ENCODE measurements at places on chromosomes 16 and 17.
A peak's percentile ranks its signal among the peaks of the same experiment; 100 is the strongest.

DNA sequence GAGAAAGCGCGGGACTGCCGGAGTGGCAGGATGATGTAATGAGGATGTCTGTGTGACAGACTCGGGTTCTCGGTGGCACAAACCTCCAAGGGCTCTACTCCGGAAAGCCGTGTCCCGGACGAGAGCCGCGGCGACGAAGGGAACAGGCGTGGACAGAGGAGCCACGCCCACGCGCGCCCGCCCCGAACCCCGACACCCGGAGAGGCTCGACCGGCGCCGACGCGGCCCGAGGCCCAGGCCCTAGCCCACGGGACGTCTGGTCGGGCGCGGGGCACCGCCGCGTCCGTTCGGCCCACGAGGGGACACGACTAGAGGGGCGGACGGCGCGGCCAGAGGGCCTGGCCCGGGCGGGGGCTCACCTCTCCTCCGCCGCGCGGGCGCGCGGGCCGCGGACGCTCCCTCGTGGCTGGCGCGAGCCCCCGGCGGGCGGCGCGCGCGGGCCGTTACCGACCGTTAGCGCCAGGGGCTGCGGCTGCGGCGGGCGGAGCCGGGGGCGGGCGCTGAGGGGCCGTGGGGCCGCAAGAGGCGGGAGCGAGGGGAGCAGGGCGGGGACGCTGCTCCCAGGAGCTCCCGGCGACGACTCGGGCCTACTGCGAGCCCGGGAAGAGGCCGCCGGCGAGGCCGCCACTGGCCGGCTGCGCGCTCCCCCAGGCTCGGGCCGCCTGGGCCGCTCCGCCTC, 2.1 kb upstream of the IRX5 start:
- DNase-seq, result peak; percentile 87

DNA sequence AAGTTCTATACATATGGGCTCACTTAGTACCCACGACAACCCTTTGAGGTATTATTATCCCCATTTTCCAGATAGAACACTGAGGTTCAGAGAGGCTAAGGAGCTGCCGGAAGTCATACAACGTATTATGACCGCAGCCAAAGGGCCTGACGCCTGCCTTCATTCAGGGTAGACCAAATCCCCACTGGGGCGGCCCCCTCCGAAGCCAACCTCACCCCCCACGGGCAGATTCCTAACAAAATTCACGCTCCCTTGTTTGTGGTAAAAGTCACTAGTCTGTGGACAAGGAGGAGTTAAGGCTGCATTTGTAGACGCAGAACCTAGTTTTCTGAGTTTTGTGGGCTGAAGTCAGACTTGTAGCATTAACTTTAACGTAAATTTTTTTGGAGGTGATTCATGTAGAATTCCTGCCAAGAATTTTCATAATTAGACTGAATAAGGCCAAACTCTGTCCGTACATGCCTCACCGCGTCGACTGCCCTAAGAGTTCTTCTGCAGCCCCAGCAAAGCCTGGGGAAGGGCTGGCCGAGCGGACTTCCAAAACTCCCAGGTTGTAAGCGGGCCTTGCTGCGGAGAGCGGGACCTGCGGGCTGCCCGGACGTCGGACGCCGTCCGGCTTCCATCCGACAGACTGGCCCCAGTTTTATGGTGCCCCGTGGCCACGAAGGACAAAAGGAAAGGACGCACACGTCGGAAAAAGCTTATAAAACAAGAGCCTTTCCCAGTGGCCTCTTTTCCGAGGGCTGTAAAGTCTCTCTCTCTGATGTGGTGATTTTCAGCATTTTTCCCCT, 75.7 kb downstream of the NXN start:
- no peak for DNase-seq

DNA sequence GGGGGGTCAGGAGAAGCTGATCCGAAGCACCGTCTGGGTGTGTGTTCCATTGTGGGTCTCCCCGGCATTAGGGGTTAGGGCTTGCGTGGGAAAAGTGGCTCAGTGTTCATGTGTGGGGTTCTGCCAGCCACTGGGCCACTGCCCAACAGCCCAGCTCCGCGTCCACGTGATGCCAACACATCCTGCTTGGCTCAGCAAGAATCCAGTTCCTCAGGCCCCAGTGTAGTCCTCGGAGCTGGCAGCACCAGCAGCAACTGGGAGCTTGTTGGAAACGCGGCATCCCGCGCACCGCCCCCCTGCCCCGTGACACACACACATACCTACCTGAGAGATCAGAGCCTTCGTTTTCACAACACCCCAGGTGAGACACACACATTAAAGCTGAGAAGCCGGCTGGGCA, 18.9 kb downstream of the LGALS9 start:
- DNase-seq, result no peak

DNA sequence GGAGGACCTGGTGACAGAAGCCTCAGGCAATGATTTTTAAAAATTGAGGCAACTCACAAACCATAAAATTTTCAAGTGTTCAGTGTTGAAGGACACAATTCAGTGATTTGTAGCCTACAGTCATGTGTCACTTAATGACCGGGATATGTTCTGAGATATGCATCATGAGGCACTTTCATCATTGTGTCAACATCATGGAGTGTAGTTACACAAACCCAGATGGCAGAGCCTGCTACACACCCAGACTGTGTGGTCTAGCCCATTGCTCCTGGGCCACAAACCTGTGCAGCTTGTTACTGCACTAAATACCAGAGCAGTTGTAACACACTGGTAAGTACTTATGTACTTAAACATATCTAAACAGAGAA, 1.6 kb downstream of the PRSS41 start:
- DNase-seq, result peak; percentile 23

DNA sequence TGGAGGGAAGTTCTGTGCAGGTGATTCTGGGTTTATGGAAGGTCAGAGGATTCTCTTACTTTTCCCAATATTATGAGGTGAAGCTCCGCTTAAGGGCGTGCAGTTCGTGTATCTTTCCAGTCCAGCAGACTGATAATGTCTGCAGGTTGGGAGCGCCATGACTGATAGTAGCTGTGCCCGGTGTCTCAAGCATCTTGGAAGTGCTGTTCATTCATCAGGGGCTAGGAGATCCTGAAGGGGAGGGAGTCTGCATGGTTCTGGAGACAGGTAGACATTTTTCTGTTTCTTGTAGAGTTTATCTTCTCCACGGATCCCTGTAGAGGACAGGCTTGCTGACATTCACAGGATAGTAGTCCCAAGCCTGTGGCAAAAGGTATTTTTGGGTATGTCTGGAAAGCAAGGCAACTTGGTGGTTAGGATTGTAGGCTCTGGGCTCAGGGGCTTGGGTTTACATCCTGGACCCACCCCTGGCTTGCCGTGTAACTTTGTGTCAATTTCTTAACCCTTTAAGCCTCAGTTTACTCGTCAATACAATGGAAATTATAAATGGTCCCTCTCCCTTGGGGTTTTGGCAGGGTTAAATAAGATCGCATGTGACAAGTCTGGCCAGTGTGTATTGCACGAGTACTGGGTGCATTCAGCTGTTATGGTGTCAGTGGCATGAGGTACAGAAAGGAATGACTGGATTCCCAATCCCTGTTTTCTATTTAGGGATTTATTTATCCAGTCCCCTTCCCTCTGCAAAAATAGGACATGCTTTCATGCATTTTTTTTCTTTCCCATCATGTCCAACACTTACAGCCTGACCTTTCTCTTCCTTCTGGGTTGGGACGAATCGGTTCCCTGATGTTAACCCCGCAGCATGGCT, 8.2 kb downstream of the HLF start:
- no peak for DNase-seq

DNA sequence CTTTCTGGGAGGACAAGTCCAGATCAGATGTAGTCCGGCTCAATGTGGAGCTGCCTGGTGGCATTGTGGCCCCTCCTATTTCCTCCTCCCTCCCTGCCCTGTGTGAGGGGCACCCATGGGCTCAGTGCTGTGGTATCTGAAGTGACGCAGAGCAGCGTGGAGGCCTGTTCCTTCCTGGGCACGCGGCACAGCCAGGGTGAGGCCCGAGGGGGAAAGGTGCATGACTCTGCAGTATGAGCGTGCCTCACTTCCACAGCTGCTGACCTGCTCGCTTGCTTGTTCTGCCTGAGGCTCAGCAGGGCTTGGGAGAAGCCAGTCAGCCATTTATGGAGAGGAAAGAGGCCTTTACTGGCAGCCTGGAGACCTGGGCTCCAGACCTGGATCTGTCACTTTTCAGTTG, 11.7 kb downstream of the TMEM238L start:
- DNase-seq, result no peak

DNA sequence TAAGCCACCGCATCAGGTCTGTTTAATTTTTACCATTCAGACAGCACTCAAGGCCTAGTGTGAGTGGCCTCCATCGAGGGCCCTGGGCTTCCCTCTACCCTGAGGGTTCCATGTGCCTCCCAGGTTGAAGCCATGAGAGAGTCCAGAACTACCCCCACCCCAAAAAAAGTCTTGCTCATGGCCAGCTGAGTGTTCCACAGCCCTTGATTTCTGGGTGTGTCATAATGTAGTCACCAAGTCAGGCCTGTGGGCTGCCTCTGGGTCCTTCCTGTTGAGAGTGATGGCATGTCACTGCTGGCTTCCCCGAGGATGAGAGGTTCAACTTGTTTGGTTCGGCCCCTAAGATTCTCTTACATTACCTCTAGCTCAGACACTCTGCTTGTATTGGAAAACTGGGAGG, 100.6 kb downstream of the PITPNC1 start:
- no peak for DNase-seq

GRCh38 chr17:81809556-81809998, 5.6 kb downstream of the GCGR start:
- DNase-seq, result no peak

DNA sequence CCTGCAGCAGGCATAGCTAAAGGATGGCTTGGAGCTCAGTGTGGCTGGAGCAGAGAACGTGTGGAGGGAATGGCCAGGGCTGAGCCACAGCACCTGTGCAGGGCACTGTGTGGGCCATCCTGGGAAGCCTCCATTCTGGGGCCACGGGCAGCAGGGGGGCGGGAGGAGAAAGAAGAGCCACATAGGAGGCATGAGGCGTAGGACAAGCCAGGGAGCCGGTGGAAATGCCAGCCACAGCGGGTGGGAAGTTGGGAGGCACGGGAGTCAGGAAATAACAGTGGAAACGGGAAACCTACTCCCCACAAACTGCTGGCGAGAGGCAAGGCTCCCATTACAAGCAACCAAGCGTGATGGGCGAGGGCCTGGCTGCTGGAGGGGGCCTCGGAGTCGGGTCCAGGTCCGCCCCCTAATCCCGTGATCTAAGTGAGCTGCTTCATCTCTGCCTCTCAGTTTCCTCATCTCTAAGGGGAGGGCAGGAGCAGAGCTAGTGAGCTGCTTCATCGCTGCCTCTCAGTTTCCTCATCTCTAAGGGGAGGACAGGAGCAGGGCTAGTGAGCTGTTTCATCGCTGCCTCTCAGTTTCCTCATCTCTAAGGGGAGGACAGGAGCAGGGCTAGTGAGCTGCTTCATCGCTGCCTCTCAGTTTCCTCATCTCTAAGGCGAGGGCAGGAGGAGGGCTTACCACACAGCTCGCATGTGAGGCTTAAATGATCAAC, 104.9 kb downstream of the ADCY9 start:
- DNase-seq, result peak; percentile 62

GRCh38 chr16:75455677-75456076, 8.8 kb downstream of the TMEM170A start:
- no peak for DNase-seq

- peak; percentile 92 for DNase-seq
Observed at GRCh38 chr17:67520252-67520906, 143.3 kb downstream of the PITPNC1 start.

GRCh38 chr17:63295288-63295687, 150.8 kb downstream of the CYB561 start:
- DNase-seq, result no peak

DNA sequence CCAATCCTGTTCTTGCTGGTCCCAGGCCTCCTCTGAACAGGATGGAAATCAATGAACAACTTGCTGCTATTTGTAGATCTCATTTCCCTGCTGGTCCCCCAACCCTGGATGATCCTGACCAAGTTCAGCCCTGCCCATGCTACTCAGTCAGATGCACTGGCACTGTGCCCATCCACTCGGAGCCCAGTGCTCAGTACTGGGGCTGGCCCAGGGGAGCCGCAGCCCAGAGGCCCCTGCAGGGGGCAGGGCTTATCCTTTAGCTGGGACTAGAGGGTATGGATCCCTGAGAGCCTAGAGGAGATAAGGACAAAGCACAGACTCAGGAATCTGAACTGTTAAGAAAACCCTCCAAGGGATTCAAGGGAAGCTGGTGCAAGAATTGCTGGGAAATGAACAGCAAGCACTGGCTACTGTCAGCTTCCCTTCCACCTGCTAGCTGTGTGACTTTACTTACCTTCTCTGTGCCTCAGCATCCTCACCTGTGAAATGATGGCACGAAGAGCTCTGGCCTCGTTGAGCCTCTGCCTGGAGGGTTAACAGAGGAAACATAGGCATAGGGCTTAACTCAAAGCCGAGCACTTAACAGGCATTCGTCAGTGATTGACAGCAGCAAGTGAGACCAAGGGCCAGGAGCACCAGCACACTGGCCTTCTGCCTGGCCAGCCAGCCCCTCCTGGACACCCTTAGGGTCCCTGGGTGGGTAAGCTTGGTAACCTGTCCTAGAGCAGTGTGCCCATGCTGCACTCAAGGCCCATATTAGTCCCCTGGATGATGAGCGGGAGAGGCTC, 29.8 kb upstream of the C1QL1 start:
- no peak for DNase-seq

DNA sequence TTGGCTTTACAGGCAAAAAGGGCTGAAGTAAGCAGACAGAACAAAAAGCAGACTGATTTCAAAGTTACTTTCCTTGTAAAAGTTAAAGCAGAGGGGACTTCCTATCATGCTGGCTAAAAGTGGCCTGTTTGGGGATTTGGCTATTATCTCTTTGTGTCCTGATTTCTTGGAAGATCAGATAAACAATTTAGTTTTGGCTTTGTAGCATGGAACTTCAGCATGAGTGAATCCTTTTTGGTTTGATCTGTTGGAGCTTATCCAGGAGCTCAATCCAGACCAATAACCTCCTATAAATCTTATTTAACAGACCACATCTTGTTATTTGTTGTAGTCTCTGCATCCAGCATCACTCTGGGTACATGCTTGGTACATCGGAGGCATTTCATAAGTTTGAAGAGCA, 8.9 kb upstream of the RNF112 start:
- DNase-seq, result no peak

DNA sequence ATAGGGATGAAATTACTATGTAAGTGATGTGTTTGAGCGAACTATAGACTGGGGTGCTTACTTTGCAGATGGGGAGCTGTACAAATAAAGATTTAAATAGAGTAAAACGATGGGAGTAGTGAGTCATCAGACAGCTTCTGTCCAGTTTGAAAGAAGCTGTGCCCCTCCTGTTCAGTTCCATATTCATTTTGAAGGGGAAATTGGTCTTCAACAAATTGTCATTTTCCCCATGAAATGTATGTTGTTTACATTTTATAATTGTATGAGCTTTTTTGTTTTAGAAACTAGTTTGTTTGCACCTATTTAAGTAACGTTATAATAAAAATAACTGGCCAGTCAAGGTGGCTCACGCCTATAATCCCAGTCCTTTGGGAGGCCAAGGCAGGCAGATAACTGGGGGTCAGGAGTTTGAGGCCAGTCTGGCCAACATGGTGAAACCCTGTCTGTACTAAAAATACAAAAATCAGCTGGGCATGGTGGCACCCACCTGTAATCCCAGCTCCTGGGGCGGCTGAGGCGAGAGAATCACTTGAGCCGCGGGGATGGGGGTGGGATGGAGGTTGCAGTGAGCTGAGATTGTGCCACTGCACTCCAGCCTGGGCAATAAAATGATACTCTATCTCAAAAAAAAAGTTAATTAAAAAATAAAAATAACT, 20.2 kb downstream of the SEC14L1 start:
- DNase-seq, result no peak

GRCh38 chr16:30875871-30876801, 17.7 kb downstream of the BCL7C start:
- DNase-seq, result peak; percentile 38
